Stimulated activated CD8-positive, alpha-beta memory T cell treated with anti-CD3 and anti-CD28 coated beads, Interleukin-15, amount 100 ng/mL, for 4 hours (primary cell): ENCODE measurements at places on chromosomes 11 and 22.
A peak's percentile ranks its signal among the peaks of the same experiment; 100 is the strongest.

GRCh38 chr11:104036588-104036987 is at the start of gene DDI1:
DDI1 (plus strand) TSS chr11:104036640; CDS start chr11:104036823, 183 bp downstream.
- no peak for DNase-seq

GRCh38 chr22:41940832-41941765 is 5.9 kb downstream of the CENPM start:
- peak; percentile 75 for DNase-seq

- DNase-seq, result no peak
These were observed 135.7 kb downstream of the TMEM135 start for GRCh38 chr11:87173185-87174039.

GRCh38 chr11:16097543-16097942 is 258.8 kb downstream of the SOX6 start:
- no peak for DNase-seq

GRCh38 chr11:116910378-116910777 is 73.0 kb upstream of the APOA1 start:
- no peak for DNase-seq

DNA sequence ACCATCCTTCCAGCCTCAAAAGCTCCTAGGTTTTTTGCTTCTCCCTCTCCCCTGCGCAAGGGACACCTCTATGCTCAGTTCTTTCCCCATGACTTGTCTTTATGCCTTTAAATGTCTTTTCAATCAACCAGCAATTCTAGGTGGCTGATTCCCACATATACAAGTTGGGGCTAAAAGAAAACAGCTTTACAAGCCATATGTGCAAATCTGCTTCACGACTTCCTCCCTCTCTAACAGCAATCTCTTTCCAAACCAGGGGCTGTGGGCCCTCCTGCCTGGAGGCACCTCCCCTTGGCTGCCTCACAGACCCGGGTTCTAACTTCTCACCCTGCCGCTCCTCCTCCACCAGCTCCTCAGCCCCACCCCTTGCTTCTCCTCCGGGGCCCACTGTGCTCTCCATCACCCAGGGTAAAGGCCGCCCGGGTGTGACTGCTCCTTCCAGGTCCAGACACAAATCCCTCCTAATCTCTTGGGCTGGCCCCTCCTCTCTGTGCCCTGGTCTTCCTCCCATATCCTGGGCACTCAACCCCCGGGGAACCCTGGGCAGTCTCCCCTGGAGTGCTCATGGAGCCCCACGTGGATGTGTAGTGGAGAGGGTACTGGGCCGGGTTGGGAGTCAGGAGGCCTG is 14.1 kb downstream of the TMPRSS13 start:
- DNase-seq, result no peak

DNA sequence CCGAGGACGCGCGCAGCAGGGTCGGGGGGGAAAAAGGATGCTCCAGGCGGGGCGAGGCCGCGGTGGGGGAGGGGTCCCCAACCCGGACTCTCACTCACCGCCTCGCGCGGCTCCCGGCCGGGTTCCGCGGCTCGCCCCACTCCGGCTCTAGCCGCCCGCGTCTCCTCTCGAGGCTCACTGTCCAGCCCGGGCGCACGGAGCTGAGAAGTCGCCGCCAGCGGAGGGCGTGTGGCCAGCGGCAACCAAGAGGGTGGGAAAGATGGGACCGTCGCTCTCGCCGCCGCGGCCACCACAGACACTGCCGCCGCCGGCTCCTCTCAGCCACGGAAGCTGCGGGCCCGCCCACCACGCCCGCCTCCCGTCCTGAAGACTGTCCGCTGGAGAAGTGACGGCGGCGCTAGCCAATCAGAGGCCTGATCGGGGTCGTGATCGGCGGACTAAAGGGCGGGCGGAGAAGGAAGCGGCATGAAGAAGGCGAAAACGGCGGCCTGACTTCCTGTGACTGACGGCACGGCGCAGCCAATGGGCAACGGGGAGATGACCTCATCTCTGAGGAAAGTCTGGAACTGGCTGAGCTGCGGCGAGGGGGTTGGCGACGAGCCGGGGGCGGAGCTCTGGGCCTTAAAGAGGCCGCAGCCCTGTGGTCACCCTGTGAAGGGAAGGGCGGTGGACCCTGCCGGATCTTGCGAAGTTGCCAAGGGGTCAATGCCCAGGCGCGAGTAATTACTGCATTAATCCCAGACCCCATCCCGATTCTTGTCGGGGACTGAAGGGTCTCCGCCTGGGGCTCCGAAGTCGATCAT is at the start of gene MRTFA:
MRTFA (minus strand) TSS at position 340 of the 803 bp plus-strand sequence.
- DNase-seq, result peak; percentile 99

GRCh38 chr22:37105154-37105553 is 4.4 kb downstream of the TMPRSS6 start:
- no peak for DNase-seq

GRCh38 chr11:26947379-26947844 is 46.5 kb upstream of the FIBIN start:
- no peak for DNase-seq

DNA sequence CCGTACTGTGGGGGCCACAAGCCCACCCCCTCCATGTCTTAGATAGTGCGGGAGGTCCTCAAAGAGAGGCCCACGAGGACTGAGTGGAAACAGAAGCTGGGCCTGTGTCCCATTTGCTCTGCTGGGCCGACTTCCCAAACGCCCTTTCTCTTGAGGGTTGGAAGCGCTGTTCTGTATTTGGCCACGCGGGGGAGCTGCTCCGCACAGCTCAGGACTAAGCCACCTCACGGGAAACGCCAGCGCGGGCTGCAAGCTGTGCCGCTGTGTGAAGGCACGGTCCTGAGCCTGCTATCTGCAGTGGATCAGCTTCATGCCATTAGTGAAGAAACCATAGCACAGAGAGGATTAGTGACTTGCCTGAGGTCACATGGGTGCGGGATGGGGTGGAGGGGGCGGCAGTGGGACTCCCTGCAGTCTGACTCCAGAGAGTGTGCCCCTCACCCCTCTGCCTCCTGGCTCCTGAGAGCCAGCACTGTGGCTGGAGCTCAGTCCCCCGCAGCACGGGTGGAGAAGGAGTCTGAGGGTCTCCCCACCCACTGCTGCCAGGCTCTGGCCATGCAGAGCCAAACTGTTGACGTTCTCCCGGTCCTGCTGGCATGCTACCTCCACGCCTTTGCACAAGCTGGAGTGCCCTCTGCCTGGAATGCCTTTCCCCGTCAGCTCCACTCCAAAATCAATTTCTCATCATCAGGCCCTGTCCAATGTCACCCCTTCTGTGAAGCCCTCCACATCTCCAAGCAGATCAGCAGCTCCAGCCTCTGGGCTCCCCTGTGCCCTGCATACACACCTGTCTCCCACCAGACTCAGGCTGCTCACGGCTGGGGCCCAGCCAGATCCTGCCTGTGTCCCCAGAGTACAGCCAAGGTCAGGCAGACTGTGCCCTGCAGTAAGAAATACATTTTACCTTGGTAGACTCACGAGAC is 51.5 kb upstream of the LRRC32 start:
- peak; percentile 52 for DNase-seq

DNA sequence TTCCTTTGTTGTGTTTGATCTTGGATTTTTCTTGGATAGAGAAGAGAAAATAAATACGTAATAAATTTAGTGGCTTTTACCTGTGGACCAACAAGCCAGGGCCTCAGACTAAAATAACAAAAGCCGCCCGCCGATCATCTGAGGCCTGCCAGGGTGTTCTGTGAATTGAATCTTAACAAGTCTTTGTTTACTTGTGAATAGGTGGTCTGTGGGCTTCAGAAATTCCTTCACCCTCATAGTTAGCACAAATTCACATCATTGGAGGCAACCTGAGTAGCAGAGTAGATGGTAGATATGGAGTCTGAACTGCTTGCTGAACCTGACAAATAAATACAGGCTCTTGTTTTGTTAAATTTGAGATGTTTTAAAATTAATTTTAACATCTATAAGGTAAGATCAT is 176.3 kb upstream of the MTNR1B start:
- DNase-seq, result no peak

- no peak for DNase-seq
These were observed 13.9 kb upstream of the BSX start for GRCh38 chr11:122995526-122995925.

GRCh38 chr11:32580967-32581366 is 2.7 kb upstream of the EIF3M start:
- DNase-seq, result no peak

GRCh38 chr11:60964801-60965200 is 6.7 kb upstream of the CD6 start:
- no peak for DNase-seq
